ENCODE measurements at places on chromosomes 4 and X.
A peak's percentile ranks its signal among the peaks of the same experiment; 100 is the strongest.

- DNase-seq: no peak
Observed at GRCh38 chr4:189311251-189311650, 629.4 kb upstream of the FRG1 start.

GRCh38 chrX:21843179-21843578 is 3.8 kb downstream of the MBTPS2 start:
- no peak for DNase-seq

DNA sequence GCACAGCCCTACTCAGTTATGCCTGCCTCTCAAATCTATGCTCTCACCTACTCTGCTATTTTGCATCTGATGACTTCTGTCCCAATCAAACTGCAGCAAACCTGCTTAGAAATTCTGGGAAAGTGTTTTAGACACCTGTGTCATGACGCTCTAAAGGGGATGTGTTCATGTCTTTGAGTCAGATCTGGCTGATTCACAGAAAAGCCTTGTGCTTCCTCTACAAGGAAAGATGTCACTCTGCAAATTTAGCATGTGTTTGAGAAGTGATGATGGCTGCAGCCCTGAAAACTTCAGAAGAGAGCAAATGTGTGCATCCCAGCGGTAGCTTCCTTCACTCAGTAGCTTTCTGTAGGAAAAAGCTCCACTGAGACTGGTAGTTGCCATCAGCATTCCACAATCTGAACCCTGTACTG is 235.4 kb downstream of the MGST2 start:
- DNase-seq: no peak

DNA sequence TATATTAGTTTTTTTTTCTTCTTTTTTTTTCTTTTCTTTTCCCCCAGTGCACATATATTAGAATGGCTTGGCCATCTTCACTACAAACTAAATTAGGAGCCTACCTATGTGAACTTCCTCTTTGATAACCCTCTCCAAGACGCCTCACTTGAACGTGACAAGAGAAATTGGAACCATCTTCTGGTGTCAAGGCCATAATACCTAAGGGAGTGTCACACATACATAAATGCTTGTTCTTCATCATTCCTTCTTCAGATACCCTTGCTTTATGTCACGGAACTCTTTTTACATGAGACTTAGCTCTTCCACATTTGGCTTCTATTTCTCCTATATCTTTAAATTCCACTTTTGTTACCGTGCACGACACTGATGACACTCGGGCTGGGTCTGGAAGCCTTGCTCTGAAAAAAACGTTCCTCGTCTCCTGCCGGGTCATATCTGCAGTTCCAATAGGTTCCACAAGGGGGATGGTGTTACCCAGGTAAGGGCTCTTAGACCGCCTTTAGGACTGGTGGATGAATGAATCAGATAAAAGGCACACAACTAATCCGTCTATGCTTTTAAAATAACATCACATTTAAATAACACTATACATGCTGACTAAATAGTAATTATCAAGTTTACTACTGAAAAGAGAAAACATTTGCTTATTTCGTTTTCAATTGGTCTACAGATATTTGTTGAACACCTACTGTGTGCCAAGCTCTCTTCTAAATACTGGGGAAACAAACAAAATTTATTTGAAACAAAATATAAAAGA is 19.9 kb downstream of the DGAT2L6 start:
- peak; percentile 28 for DNase-seq

GRCh38 chrX:24150898-24151297 is 1.4 kb downstream of the ZFX start:
- DNase-seq: no peak

DNA sequence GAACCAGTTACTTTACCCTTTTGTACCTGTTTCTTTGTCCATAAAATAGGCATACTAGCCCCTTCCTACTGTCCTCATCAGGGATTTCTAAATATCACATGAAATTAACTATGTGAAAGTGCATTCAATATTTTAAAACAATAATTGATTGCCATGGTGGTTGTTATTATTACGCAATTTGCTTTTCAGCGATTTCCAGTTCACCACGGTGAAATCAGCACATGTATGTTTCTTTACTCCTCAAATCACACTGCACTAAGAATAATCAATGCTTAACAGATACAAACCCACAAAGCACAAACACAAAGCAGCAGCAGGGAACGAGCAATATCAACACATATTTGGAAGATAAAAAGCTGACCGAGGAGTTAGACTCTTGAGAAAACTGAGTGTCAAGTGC is 371.3 kb upstream of the NOCT start:
- no peak for DNase-seq

DNA sequence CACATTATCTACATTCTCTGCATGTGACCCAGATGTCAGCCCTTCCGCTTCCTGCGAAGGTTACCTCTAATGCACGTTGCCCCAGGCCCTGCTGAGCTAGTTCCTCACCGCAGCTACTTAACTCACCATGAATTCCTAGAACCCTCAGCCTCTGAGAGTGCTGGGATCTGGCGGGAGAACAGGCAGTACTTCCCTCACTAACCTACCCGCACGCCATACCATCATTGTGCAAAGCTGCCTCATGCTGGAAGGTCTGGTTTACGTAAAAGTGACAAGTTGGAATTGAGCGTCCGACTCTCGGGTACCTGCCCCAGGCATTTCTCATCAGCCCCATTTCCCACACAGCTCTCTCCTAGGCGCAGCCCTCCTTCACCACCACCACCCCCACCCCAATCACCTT is 6.3 kb downstream of the SLC25A4 start:
- DNase-seq: no peak

DNA sequence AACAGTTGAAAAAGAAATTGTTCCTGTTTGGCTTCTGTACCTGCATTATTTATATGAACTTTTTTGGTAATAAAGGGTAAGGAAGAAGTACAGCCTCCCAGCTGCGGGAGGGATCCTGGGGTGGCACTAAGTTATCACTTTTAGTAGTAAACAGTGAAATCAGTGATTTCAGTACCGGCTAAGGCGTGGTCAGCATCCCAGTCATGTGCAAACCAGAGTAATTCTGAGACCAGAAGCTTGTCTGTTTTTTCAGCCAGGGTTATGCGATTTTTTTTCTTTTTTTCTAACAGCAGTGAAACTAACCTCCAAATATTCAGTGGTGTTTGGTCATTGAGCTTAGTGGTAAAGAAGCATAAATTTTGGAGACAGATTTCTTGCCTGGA is 3.3 kb downstream of the EGF start:
- DNase-seq: no peak

GRCh38 chr4:155403886-155404285 is 27.1 kb upstream of the MAP9 start:
- peak; percentile 3 for DNase-seq

DNA sequence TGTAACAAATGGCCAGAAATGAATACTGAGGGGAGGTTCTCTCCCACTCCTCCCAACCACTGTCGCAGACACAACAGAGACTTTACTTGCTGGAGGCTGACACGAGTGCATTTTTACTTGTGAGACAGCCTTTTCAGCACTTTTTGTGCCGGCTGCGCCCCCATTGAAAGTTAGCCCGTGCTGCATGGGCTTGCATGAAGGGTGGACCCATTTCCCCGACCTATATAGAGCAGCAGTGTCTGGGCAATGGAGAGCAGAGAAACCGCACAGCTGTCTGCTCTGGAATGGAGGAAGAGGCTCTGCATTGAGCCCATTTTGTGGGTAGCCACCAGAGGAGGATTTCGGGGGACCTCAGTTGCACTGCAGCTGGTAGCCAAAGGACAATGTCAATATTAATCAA is 208.8 kb downstream of the UGT8 start:
- DNase-seq: no peak

GRCh38 chrX:139932073-139932900 is 566 bp downstream of the ATP11C start:
- DNase-seq: no peak

GRCh38 chr4:3813151-3814052 is 47.2 kb downstream of the ADRA2C start:
- DNase-seq: no peak

DNA sequence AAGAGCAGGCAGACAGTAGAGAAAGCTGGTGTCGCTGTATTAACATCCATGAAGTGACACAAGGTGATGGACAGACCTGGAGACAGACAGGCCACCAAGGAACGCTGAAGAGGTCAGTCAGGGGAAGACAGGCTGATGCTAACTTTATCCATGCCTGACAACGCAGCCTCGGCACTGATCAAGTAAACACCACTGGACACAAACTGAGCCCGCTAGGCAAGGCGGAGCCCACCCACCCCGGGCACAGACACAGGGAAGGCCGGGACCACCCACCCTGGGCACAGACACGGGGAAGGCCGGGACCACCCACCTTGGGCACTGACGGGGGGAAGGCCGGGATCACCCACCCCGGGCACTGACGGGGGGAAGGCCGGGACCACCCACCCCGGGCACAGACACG is 18.8 kb downstream of the PPP2R3B start:
- no peak for DNase-seq

GRCh38 chrX:41110801-41111625 is 25.8 kb downstream of the USP9X start:
- DNase-seq: no peak

DNA sequence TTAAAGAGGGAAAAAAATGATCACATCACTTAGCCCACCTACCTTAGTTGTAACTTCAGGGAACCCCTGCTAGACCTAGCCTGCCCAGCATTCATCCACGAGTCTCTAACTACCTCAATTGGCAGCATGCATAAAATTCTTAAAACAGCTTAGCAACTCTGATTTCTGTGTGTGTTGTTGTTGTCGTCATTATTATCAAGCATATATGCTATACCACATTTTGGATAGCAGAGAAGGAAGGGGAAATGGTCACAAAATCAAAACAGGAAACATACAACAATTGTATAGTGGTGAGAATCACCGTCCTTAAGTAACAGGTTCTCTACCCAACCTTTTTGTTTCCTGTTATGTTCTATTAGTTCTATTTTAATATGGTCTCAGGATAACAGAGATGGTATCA is 2.7 kb upstream of the ACOT9 start:
- no peak for DNase-seq

- DNase-seq: no peak
Observed at GRCh38 chrX:81411517-81411916, 209.6 kb downstream of the SH3BGRL start.

GRCh38 chr4:14254252-14254651 is 626.7 kb upstream of the BOD1L1 start:
- DNase-seq: peak; percentile 20

- no peak for DNase-seq
Observed at GRCh38 chr4:141074098-141074878, 59.0 kb downstream of the RNF150 start.
